ENCODE measurements at places on chromosomes 1 and 21. TPM values are rescaled to one million over a fixed set of nuclear protein-coding genes. Genes with fewer than 3 reads are reported as not detected.
A peak's percentile ranks its signal among the peaks of the same experiment; 100 is the strongest.

GRCh38 chr1:46757247-46757955 lies 38.5 kb upstream of the EFCAB14 start:
- peak overlapping the region; percentile 30 for H3K27ac ChIP-seq
- peak; percentile 39 for DNase-seq
- H3K4me3 ChIP-seq, result no peak overlapping the region
- no peaks in the 10 kb centered on the region for H3K36me3 ChIP-seq
- H3K4me1 ChIP-seq, result peaks cover 41% of the 10 kb centered on the region

- DNase-seq, result no peak
- no peak overlapping the region for H3K27ac ChIP-seq
- H3K4me3 ChIP-seq, result no peak overlapping the region
- no peaks in the 10 kb centered on the region for H3K27me3 ChIP-seq
- H3K36me3 ChIP-seq, result no peaks in the 10 kb centered on the region
Measured at GRCh38 chr1:193662030-193662429, 475.6 kb upstream of the B3GALT2 start.

DNA sequence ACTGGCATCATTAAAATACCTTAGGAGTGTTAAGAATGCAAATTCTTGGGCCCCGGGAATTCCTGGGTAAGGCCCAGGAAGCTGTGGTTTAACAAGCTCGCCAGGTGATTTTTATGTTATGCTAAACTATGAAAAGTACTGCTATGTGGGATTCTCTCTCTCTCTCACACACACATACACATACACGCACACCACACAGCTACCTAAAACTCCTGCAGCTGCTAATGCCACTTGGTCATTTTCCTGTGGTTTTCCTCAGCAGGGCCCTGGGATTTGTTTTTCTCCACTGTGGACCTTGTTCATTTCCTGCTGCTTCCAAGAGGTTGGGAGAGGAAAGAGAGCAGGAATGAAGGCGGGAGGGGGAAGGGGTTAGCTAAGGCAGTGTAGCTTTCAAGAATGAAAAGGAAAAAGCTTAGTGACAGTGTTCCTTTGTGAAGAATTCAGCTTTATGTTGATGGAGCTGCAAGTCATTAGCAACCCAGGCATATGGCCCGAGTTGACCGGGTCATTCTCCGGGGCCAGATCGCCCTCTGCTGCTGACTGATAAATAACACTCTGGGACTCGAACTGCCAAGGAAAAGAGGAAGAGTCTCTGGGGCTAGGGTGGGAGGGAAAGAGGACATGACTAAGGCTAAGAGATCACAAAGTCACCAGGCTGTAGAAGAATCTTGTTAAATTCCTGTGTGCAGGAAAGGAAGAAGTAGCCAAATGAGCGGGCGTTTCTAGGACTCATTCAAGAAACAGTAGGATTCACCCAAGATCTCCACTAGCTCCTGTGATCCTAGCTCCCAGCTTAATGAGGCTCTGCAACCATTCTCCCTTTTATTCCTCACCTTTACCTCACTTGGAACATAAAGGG lies 30.5 kb upstream of the LRIG2 start:
- no peaks in the 10 kb centered on the region for H3K27me3 ChIP-seq
- H3K4me3 ChIP-seq, result no peak overlapping the region
- peak; percentile 73 for DNase-seq
- no peaks in the 10 kb centered on the region for H3K36me3 ChIP-seq
- peak overlapping the region; percentile 81 for H3K27ac ChIP-seq
- peaks cover 49% of the 10 kb centered on the region for H3K4me1 ChIP-seq

- H3K27me3 ChIP-seq, result no peaks in the 10 kb centered on the region
- H3K36me3 ChIP-seq, result no peaks in the 10 kb centered on the region
- H3K4me3 ChIP-seq, result no peak overlapping the region
- DNase-seq, result no peak
- no peaks in the 10 kb centered on the region for H3K4me1 ChIP-seq
- H3K27ac ChIP-seq, result no peak overlapping the region
Measured at GRCh38 chr1:108152782-108153222, 47.3 kb downstream of the SLC25A24 start.

Gene TNFAIP8L2
- not detected for total RNA-seq

Gene FCRL2
- total RNA-seq, result not detected

- H3K27me3 ChIP-seq, result no peaks in the 10 kb centered on the region
- H3K27ac ChIP-seq, result no peak overlapping the region
- H3K4me1 ChIP-seq, result no peaks in the 10 kb centered on the region
Measured at GRCh38 chr1:179448437-179449149, 82.8 kb downstream of the AXDND1 start.

DNA sequence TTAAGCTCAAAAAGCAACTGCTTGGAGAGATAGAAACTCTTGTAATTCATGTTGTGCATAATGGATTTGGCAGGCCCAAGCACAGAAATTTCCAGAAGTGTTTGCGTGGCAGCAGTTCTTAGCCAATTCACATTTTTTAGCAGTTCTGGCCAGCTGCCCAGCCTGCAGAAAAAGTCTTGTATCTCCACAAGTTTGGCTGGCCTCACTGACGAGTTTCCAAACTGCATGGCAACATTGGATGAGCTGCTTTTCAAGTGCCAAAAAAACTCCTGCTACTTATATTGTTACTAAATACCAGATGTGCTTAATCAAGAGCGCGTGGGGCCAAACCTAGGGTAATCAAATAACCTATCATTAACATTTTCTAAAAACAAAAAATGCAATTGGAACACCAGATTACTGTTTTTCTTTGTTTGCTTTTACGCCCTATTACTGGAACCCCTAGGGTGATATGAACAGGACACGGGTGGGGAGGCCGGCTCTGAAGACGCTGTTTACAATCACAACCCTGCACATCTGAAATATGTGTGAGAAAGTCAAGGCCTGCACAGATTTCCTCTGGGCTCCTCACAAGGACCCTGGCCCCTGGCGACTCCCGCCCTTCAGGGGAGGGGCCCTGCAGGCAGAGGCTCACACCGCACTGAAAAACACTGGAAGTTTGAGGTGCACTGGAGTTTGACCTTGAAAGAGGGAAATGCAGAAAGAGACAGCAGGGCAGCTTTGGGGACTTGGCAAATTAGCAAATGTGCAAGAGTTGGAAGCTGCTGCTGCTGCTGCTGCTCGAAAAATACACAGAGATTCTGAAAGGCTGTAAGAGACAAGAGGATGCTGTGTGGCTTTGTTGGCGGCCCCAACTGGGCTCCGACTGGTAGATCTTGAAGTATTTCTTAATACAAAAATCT lies 55.2 kb upstream of the TARBP1 start:
- no peaks in the 10 kb centered on the region for H3K36me3 ChIP-seq
- H3K4me3 ChIP-seq, result no peak overlapping the region
- peaks cover 44% of the 10 kb centered on the region for H3K4me1 ChIP-seq
- H3K27me3 ChIP-seq, result no peaks in the 10 kb centered on the region
- no peak for DNase-seq

Gene KCNAB2
- total RNA-seq, result 9.6 TPM

Gene TLCD4
- 14.1 TPM for total RNA-seq

DNA sequence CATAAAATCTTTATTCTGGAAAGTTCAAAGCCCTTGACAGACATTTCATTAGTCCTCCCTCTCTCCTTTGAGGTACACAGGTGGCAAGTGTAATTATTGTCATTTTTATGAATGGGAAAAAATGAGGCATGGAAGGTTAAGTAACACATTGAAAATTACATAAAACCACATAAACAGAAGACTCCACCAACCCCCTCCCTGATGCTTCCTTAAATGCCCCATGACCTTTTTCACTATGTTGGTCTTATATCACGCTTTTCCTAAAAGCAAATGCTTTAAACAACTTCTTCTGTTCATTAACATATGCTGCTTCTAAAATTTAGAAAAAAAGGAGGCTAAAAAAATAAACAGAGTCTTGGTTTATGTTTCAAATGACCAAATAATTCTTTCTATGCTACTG lies 648.4 kb downstream of the PTPRC start:
- no peak overlapping the region for H3K4me3 ChIP-seq

GRCh38 chr1:231020816-231021215 lies 19.2 kb downstream of the FAM89A start:
- no peaks in the 10 kb centered on the region for H3K36me3 ChIP-seq
- no peaks in the 10 kb centered on the region for H3K4me1 ChIP-seq
- no peak for DNase-seq
- no peak overlapping the region for H3K4me3 ChIP-seq

DNA sequence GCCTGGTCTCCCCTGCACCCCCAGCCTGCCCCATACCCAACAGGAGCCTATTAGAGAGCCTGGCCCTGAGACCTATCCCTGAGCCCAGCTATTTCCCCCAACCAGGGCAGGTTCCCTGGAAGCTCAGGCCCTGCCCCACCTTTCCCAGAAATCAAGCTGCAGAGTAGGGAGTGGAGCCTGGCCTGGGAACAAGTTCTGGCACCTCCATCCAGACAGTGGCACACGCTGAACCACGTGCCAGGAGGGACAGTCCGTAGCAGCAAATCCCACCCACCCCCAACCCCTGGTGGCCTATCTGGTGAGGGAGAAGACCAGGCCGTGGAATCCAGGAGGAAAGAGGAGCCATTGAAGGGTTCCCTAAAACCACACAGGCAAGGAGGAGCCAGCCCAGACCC lies 22.6 kb downstream of the TNNT2 start:
- H3K27me3 ChIP-seq, result no peaks in the 10 kb centered on the region
- H3K4me3 ChIP-seq, result no peak overlapping the region
- no peaks in the 10 kb centered on the region for H3K4me1 ChIP-seq
- no peak overlapping the region for H3K27ac ChIP-seq
- no peaks in the 10 kb centered on the region for H3K36me3 ChIP-seq

All from Caco-2 (cell line).